ENCODE measurements at places on chromosomes 12 and 14.

GRCh38 chr14:53032161-53032803, 81.4 kb upstream of the FERMT2 start:
- no peak for DNase-seq

GRCh38 chr14:92105893-92106142, 564 bp downstream of the ATXN3 start:
- no peak for DNase-seq

DNA sequence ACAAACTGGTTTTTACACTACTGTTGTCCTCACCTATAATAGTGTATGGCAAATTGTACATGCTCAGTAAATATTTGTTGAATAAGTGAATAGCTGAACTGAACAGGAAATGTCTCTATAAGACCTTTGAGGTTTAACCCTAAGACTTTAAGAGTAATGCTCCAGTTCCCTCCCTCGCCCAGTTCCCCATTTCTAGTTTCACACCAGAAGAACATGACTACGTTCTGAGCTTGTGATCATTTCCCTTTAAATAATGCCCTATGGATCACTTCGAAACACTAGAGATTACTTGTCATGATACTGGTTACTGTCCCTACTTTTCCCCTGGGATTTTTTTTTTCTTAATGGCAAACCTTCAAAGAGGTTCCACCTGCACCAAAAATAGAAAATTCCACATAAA, 69.3 kb downstream of the PRKD1 start:
- no peak for DNase-seq

GRCh38 chr14:56799343-56799645, 11.0 kb downstream of the OTX2 start:
- DNase-seq = no peak

DNA sequence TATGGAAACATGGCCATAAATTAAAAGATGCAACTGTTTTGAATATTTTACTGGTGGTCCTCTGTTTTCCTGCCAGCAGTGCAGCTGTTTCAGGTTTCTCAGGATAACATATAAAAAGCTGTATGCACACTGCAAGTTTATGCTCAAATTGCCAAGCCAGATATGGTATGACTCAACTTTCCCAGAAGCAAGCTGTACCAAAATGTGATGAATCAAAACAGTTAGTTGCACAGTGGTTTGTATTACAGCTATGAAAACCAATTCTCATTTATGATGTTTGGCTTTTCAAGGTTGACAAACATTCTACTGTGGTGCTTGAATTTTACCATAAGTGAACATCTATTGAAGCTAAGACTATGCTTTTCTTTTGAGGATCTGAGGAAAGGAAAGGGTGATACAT, 15.5 kb downstream of the TRMT5 start:
- no peak for DNase-seq

- no peak for DNase-seq
Measured at GRCh38 chr12:29314416-29314815, 66.6 kb downstream of the ERGIC2 start.

GRCh38 chr12:105433804-105434203, 103.3 kb downstream of the C12orf75 start:
- no peak for DNase-seq

All from stimulated activated CD8-positive, alpha-beta memory T cell treated with anti-CD3 and anti-CD28 coated beads, Interleukin-15, amount 100 ng/mL, for 4 hours (primary cell).